ENCODE measurements at places on chromosomes 1 and 21. TPM values are rescaled to one million over a fixed set of nuclear protein-coding genes. Genes with fewer than 3 reads are reported as not detected.
A peak's percentile ranks its signal among the peaks of the same experiment; 100 is the strongest.

GRCh38 chr1:98732985-98733781, 71.7 kb downstream of the SNX7 start:
- no peak for DNase-seq

DNA sequence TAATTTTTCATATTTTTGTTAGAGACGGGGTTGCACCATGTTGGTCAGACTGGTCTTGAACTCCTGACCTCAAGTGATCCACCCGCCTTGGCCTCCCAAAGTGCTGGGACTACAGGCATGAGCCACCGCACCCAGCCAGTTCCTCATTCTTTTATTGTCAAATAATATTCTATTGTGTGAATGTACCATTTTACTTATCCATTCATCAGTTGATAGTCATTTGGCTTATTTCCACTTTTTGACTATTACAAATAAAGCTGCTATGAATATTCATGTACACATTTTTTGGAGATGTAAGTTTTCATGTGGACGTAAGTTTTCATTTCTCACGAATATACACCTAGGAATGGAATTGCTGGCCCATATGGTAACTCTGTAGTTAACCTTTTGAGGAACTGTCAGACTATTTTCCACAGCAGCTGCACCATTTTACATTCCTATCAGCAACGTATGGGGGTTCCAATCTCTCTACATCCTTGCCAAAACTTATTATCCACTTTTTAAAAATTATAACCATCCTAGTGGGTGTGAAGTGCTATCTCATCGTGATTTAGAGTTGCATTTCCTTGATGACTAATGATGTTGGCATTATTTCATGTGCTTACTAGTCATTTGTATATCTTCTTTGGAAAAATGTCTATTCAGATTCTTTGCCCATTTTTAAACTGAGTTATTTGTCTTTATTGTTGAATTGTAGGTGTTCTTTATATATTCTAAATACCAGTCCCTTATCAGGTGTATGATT, 12.7 kb downstream of the PACC1 start:
- no peak for DNase-seq

GRCh38 chr1:76430531-76430930, 356.0 kb downstream of the ST6GALNAC3 start:
- DNase-seq = peak; percentile 33

DNA sequence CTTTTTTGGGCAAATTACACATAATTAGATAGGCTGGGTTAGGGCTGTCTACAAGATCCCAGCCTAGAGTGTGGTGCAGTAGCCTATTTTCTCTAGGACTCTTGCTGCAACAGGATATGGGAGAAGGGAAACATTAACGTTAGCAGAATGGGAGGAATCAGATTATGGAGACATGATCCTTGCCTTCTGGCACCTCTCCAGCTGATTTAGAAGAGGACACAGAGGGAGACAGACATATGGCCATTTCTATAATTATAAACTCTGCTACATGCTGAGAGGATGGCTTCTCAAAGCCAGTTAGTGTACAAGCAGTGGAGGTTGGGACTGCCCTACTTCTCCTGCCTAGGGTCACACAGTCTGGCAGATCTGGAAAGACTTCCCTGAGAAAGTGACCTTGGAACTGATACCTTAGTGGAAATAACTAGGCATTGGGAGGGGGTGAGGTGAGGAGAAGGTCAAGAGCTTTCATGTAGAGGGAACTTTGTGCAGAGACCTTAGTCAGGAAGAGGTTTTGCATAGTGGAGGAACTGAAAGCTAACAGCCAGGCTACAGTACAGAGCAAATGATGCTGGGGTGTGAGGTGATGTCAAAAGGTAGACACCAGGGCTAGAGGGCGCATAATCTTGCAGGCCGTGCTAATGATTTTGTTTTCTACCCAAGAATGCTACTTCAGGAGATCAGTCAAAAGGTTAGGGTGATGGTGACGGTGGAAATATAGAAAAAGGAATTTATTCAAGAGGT, 1.2 kb upstream of the CD1D start:
- no peak for DNase-seq

GRCh38 chr1:219463636-219464035, 149.3 kb downstream of the ZC3H11B start:
- DNase-seq = no peak

DNA sequence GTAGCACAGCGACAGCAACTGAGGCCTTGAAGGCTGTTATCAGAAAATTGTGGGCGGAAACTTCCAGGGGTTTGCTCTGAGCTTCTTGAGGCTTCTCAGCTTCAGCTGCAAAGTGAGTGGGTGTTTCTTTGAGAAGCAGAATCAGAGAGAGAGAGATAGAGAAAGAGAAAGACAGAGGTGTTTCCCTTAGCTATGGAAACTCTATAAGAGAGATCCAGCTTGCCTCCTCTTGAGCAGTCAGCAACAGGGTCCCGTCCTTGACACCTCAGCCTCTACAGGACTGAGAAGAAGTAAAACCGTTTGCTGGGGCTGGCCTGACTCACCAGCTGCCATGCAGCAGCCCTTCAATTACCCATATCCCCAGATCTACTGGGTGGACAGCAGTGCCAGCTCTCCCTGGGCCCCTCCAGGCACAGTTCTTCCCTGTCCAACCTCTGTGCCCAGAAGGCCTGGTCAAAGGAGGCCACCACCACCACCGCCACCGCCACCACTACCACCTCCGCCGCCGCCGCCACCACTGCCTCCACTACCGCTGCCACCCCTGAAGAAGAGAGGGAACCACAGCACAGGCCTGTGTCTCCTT, at the start of gene FASLG:
TSS of gene FASLG (plus strand) at position 233 of the 583 bp plus-strand sequence. CDS start at position 332, 99 bp downstream.
- DNase-seq = no peak

Gene TCP10L
- not detected for total RNA-seq

Gene ANGPTL3
- total RNA-seq = 16.1 TPM

DNA sequence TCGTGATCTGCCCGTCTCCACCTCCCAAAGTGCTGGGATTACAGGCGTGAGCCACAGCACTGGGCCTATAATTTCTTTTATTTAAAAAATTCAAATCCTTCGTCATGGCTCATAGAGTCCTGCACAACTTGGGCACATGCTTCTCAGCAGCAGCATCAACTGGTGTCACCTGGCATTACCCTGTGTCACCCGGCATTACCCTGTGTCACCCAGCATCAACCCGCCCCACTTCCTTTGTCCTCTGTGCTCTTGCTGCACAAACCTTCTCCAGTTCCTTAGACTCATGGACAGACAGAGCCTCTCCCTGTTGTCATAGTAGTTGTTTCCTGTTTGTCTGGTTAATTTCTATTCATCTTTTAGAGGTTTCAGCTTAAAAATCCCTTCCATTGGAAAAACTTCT, 121.2 kb upstream of the SERBP1 start:
- no peak for DNase-seq

DNA sequence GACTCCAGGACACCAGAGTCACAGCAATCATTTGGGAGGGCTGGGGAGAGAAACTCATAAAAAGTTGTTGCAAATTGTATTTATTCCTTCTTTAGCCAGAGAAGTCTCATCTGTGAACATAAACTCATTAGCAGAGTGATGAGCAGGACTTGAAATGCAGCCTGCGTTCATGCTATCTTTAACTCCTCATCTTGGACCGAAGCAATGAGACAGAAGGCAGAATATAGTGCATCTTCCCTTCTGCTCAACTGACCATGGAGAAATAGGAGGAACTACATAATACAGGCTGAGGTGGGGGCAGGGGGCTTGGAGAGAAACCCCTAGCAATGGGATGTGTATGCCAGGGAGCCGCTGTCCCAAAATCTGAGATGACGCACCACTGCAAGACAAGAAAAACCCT, 121.8 kb upstream of the AJAP1 start:
- DNase-seq = no peak

DNA sequence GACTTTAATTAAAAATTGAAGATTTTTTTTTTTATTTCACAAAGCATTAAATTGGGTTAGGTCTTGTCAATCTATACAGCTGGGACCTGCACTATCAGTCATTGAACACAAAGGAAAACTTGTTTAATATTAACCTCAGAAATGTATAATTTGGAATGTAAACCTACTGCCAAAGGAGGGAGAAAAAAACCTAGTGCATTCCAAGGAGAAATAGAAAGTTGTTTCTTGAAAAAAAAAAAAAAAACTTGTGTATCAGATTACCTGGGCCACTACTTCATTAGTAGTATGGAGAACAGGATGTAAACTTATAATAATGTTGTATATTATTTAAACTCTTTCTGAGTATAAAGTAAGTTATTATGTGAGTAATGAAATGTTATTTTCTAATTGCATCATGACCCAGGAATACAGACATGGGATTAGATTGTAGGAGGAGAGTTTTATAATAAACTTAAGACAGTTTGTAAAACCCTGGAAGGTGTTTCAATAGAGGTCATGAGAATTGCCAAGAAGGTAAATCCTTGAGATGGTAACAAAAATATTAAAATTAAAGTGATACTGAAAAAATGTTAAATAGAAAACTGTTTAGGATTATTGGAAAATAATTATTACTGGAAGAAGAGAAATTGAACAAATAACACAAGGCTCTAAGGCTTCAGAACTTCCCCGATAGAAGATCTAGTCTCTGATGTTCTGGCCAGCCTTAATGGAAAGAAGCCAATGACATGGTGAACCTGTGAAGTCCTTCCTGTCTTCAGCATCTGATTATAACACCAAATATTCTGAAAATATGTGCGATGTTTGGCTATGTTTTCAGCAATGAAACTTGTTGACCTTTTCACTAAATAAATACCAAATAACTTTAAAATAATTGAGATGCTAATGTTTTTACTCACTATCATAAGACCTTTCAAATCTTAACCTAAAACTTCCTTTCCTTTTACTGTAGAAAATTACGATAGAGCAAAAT, 412.8 kb upstream of the LYPLAL1 start:
- no peak for DNase-seq

DNA sequence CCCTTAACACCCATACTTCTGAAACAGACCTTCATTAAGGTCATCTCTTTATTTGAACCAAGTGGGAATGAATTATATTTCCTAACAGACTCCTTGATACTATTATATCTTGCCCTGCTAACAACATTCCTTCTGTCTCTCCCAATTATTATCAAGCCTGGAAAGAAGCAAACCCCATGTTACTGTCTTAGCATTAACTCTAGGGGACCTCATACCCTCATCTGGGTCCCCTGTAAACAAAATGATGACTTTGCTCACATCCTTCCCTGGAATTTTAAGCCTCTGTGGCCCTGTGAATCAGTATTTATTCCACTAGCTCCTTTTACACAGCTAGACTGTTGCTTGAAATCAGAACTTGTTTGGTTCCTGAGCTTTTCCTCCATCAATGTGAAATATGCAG, 38.3 kb upstream of the BCL10 start:
- no peak for DNase-seq

DNA sequence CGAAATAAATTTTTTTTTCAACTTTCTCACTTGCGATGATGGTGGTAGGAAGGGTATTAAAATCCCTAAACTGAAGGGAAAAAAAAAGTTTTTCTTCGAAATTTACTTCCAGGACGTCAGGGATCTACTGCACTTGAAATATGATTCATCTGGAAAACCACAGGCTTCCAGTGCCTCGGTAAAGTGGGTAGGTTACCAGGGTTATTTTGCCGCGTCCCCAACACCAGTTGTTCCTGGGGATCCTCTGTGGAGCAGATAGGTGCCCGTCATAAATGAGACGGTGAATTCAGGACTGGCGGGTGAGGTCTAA, 773 bp downstream of the RABIF start:
- DNase-seq = no peak

Gene ASTN1
- 5.8 TPM for total RNA-seq

GRCh38 chr1:32241001-32241763, 5.8 kb upstream of the FAM167B start:
- DNase-seq = peak; percentile 77

GRCh38 chr1:247908766-247909165, 11.3 kb upstream of the OR2T8 start:
- DNase-seq = no peak

Gene NDUFS5
- 256 TPM for total RNA-seq

Gene SPRR2F
- total RNA-seq = not detected

DNA sequence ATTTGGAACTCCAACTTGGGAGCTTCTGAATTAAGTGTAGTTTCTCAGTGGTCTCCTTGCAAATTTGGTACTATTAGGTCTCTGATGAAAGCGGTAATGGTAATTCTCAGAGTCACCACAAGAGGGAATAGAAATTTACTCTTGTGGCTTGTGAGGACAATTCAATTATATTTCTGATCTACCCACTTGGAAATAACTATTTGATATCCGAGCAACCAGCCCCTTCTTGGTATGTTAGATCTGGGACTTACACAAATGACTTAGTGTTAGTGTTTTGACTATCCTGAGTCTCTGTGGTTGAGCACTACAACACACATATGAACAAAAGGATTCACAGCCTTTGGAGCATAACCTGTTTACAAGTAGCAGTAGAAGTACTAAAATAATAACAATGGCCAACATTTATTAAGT, 68.1 kb downstream of the RPS6KA1 start:
- DNase-seq = peak; percentile 64

Gene DNASE2B
- total RNA-seq = not detected

Gene RHD
- total RNA-seq = not detected

Gene HSPA13
- 71.7 TPM for total RNA-seq

Gene GRIK3
- 3.9 TPM for total RNA-seq
